Tibial nerve (tissue), 4 donors: ENCODE measurements at places on chromosomes 2 and 18. TPM values are rescaled to one million over a fixed set of nuclear protein-coding genes. Genes with fewer than 3 reads are reported as not detected.

GRCh38 chr2:238104691-238105371 is 4.7 kb downstream of the ESPNL start:
- H3K27ac ChIP-seq: no peak overlapping the region
- H3K4me1 ChIP-seq: peaks cover 7% of the 10 kb centered on the region
- H3K36me3 ChIP-seq: no peaks in the 10 kb centered on the region
- H3K27me3 ChIP-seq: no peaks in the 10 kb centered on the region
- DNase-seq: no peak

DNA sequence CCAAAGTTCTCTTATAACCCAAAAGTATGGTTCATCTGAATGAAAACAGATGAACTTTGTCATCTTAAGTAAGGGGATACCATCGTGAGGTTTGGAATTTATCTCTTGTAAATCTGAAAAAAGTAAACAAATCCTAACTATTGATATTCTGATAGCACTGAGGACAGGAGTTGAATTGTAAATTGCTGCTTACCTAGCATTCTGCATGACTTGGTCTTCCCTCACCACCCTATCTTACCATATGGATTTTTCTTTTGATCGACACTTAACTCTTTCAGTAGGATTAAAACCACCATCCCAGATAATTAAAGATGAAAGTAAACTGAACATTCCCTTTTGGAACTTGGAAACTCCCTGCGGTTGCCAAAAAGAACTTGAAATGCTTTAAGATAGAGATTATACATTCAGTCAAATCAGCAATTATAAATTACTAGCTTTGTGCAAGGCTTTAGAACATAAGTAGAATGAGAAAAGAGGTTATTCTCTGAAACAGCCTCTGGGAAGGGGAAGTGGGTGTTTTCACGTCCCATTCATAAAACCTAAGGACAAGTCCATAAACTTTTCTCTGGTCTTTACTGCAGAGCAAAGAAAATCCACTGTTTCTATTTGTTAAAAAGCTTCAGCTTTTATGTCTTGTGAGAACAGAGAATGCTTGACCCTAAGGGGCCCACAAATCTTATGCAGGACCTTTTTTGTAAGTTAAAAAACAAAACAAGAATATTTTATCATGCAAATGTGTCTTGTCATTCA is 49.7 kb upstream of the ZNF397 start:
- no peaks in the 10 kb centered on the region for H3K27me3 ChIP-seq
- H3K4me3 ChIP-seq: no peak overlapping the region
- peak overlapping the region; percentile 25 for H3K27ac ChIP-seq
- DNase-seq: no peak
- H3K4me1 ChIP-seq: no peaks in the 10 kb centered on the region

DNA sequence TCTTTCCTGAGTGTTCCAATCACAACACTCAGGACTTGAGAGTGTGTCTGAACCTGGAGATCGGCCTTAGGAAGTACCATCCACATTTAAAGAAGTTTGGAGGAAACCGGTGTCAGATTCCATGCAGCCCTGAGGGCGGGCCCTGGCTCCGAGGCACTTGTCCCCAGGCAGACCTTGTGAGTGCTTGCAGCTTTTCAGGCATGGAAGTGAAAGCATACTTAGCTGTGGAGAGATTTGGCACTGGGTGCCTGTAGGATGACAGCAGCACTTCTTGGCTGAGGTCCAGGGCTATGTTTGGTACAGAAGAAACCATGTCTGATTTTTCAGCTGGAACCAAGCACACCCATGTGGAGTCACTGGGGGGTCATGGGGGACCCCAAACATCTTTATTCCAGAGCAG is 230.8 kb downstream of the SEPTIN10 start:
- no peak overlapping the region for H3K4me3 ChIP-seq
- no peaks in the 10 kb centered on the region for H3K4me1 ChIP-seq
- peak; percentile 53 for DNase-seq
- H3K27ac ChIP-seq: no peak overlapping the region
- H3K27me3 ChIP-seq: no peaks in the 10 kb centered on the region
- H3K36me3 ChIP-seq: no peaks in the 10 kb centered on the region

DNA sequence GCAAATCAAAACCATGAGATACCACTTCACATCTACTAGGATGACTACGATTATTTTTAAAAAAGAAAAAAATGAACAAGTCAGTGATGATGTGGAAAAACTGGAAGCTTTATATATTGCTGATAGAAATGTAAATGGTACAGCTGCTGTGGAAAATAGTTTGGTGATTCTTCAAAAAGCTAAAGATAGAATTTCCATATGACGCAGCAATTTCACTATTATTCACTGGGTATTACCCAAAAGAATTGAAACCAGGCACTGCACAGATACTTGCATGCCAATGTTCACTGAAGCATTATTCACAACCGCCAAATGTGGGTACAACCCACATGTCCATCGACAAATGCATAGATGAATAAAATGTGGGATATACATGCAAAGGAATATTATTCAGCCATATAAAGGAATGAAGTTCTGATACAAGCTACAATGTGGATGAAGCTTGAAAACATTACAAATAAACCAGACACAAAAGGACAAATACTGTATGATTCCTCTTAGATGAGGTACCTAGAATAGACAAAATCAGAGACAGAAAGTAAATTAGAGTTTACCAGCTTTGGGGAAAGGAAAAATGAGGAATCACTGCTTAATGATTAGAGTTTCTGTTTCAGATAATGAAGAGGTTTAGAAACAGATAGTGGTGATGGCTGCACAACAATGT is 11.1 kb downstream of the RTTN start:
- H3K4me1 ChIP-seq: no peaks in the 10 kb centered on the region
- H3K36me3 ChIP-seq: peaks cover 2% of the 10 kb centered on the region
- no peak for DNase-seq
- H3K4me3 ChIP-seq: no peak overlapping the region
- no peak overlapping the region for H3K27ac ChIP-seq
- H3K27me3 ChIP-seq: no peaks in the 10 kb centered on the region

DNA sequence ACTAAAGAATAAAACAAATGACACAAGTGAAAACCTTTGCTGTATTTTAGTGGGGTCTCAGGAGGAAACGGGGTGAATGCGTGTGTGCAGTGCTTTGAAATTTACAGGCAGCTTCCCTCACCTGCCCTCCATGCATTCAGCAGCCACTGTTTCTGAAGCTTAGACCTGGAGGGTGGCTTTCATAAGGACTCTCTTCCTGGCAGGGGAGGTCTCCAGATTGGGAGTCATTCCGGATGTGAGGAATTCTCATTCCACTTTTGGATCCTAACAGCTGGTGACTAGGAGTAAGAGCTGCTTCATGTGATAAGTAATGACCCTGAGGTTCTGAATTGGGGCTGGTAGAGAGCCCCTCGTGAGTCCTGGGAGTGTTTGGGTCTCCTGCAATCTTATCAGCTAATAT is 192.5 kb downstream of the SH3BP4 start:
- no peak overlapping the region for H3K4me3 ChIP-seq
- peaks cover 3% of the 10 kb centered on the region for H3K4me1 ChIP-seq
- H3K36me3 ChIP-seq: no peaks in the 10 kb centered on the region
- peaks cover 3% of the 10 kb centered on the region for H3K27me3 ChIP-seq

DNA sequence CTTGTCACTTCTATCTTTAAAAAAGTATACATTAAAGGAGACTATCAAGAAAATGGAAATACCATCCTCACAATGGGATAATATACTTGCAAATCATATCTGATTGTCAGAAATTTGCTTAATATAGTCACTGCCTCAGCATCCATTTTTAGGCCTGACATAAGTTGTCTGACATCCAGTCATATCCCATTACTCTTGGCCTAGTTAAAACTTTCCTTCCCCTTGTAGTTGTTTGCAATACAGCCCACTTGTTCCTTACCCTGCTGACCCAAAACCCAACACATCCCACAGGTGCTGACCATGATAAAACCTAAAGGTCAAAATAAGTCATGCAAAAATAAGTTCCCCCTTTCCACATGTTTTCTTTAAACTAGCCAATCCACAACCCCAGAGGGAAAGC is 3.6 kb upstream of the ARHGEF33 start:
- no peak for DNase-seq
- no peaks in the 10 kb centered on the region for H3K4me1 ChIP-seq
- H3K27me3 ChIP-seq: no peaks in the 10 kb centered on the region
- no peaks in the 10 kb centered on the region for H3K36me3 ChIP-seq

GRCh38 chr2:109128616-109129355 is at the start of gene SH3RF3:
Gene SH3RF3 (plus strand): TSS chr2:109129205.
- no peaks in the 10 kb centered on the region for H3K36me3 ChIP-seq
- H3K4me3 ChIP-seq: peak within 1 kb of the TSS; percentile 44
- H3K27me3 ChIP-seq: no peaks in the 10 kb centered on the region
- H3K4me1 ChIP-seq: no peaks in the 10 kb centered on the region
- H3K27ac ChIP-seq: peak within 1 kb of the TSS; percentile 50
- no peak for DNase-seq

DNA sequence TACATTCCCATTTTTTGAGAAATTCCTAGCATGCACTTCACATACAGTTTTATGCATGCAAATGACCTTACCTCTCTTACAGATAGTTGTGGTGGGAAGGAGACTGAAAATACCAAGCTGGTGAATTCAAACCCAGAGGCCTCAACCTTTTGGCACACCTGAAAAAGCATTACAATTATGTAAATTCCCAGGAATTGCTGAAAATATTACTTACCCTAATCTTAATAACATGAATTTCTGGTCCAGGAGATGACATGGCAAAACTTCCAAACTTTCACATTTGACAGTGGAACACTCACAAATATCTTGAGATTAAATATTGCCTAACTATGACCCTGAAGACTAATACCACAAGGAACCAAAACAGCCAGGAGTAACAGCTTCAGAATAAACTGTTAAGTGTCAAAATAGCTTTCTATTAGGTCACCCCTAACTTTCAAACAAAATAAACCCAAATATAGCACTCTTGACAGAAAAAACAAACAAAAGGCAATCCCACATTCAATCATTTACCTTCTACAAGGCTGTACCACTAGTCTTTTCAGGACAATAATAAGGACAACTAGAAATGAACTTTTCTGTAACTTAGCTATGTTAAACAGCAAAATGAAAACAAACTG is 10.9 kb upstream of the PEX13 start:
- DNase-seq: no peak
- no peaks in the 10 kb centered on the region for H3K27me3 ChIP-seq
- no peaks in the 10 kb centered on the region for H3K4me1 ChIP-seq
- H3K4me3 ChIP-seq: no peak overlapping the region

DNA sequence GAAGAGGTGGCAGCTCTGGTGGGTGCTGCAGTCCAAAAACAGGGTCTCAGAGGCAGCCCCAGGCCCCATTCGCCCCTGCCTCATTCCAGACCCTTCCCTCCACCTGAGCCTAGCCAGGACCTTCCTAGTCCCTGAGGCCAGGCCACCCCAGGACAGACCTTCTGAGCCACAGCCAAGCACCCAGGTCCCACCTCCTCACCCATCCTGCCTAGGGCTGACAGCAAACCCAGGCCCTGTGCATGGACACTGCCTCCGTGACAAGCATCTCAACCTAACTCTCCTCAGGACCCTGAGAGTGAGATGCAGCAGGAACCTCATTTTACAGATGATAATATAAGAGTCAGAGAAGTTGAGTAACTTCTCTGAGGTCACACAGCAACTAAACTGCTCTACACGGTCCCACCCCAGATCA is 15.5 kb downstream of the ADRA2B start:
- no peaks in the 10 kb centered on the region for H3K36me3 ChIP-seq
- H3K4me1 ChIP-seq: no peaks in the 10 kb centered on the region
- no peak overlapping the region for H3K4me3 ChIP-seq
- no peaks in the 10 kb centered on the region for H3K27me3 ChIP-seq
- H3K27ac ChIP-seq: no peak overlapping the region

DNA sequence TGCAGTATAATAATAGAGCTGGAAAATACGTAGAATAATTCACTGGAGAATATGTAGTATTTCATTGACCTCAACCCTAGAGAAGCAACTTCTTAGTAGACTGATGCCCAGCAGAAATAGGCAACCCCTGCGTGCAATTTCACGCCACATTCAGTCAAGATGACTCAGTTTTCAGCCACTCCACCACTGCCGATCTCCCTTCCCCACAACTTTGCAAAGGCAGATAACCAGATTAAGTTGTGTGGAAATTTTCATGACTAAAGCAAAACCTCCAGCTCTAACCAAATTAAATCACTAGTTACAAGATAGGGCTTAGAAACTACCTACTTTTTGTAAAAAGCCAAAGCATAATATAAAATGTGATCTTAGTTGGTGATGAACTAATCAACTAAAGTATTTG is 63.3 kb upstream of the STK17B start:
- H3K4me3 ChIP-seq: no peak overlapping the region
- H3K4me1 ChIP-seq: peaks cover 28% of the 10 kb centered on the region
- no peaks in the 10 kb centered on the region for H3K36me3 ChIP-seq
- no peak for DNase-seq

DNA sequence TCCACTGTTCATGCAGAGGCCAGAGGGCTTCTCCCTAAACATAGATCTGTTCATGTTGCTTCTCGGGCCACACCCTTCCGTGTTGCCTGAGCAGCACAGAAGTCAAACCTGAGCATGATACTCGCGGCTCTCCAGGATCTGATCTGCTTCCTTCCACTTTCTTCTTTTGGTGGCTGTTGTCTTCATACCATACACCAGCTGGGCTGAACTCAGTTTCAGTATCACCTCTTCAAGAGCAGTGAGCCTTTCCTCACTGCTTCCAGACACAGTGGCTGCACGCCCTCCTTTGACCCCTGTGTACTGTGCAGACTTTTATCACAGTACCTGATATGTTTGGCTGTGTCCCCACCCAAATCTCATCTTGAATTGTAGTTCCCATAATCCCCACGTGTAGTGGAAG is 348.9 kb downstream of the NBAS start:
- no peaks in the 10 kb centered on the region for H3K36me3 ChIP-seq
- no peaks in the 10 kb centered on the region for H3K4me1 ChIP-seq
- no peaks in the 10 kb centered on the region for H3K27me3 ChIP-seq
- H3K4me3 ChIP-seq: no peak overlapping the region
- DNase-seq: no peak
- no peak overlapping the region for H3K27ac ChIP-seq

GRCh38 chr2:39665811-39666490 is at the start of gene TMEM178A:
Gene TMEM178A (plus strand): TSS chr2:39665917. CDS start chr2:39665975, 58 bp downstream.
- H3K36me3 ChIP-seq: no peaks in the 10 kb centered on the region
- no peak for DNase-seq
- peaks cover 27% of the 10 kb centered on the region for H3K27me3 ChIP-seq
- peak within 1 kb of the TSS; percentile 39 for H3K4me3 ChIP-seq

DNA sequence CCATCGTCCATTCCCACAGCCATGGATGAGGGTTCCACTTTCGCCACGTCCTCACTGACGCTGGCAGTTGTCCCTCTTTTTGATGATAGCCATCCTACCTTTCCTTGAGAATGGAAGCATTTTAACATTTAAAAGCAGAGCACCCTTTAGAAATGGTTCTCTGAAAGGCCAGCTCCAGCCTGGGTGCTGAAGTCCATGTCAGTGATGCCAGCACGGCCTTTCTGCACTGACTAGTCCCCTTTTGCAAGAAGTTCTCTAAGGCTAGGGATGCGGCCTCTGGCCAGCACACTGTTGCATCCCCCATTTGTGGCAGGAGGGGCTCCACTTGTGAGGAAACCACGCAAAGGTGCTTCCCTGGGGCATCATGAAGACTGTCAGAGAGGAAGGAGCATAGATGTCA is 203.5 kb downstream of the MGAT5 start:
- no peak for DNase-seq
- peaks cover 13% of the 10 kb centered on the region for H3K36me3 ChIP-seq
- H3K4me1 ChIP-seq: no peaks in the 10 kb centered on the region
- no peak overlapping the region for H3K27ac ChIP-seq
- no peak overlapping the region for H3K4me3 ChIP-seq
- H3K27me3 ChIP-seq: no peaks in the 10 kb centered on the region

GRCh38 chr2:217790195-217790594 is 212.6 kb downstream of the TNS1 start:
- peaks cover 11% of the 10 kb centered on the region for H3K36me3 ChIP-seq
- peak overlapping the region; percentile 68 for H3K27ac ChIP-seq
- H3K27me3 ChIP-seq: no peaks in the 10 kb centered on the region
- H3K4me1 ChIP-seq: peaks cover 47% of the 10 kb centered on the region

Gene RAPGEF4
- 8.1 TPM for total RNA-seq

Gene LIMS2
- total RNA-seq: 95.7 TPM

Gene MERTK
- 61.8 TPM for total RNA-seq

Gene HADHB
- 111 TPM for total RNA-seq

Gene STARD6
- not detected for total RNA-seq

Gene GATA6
- 8.4 TPM for total RNA-seq

Gene RTP5
- not detected for total RNA-seq

Gene CD8B2
- total RNA-seq: not detected

Gene PFN4
- not detected for total RNA-seq
